ENCODE measurements at places on chromosomes 5 and 9.

- DNase-seq = peak; percentile 20
Measured at GRCh38 chr5:78509884-78510769, 138.4 kb downstream of the LHFPL2 start.

- DNase-seq = no peak
Measured at GRCh38 chr5:170470808-170471404, 32.9 kb upstream of the KCNIP1 start.

DNA sequence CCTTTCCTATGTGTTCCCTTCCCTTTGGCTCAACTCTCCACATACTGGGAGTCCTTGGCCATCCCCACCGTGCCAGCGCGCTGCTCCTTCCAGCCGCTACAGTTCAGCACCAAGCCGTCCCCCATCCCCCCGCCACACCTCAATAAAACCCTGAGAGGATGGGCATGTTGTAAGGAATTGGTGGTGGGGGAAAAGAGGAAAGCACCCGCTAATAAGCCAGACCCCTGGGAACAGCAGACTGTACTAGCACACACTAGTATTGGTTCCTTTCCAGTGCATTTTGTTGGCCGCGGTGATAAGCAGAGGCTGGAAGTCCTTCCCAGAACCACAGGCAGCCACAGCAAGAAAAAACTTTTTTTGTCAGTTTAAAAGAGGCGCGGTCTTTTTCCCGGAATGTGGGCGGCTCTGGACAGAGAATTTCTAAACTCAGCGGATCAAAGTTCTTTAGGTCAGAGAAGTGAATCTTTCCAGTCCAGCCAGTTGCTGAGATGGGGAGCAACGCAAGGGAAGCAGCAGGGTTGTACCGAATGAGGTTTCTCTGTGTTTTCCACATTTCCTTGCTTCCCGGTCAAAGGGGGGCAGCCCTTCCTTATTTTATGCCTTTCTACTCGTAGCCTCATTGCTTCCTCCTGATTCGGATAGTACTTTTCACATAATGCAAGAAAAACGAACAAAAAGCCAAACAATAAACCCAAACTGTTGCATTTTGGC is 2.1 kb downstream of the CHSY3 start:
- DNase-seq = no peak

- no peak for DNase-seq
Measured at GRCh38 chr5:177601577-177602457, 1.9 kb downstream of the B4GALT7 start.

DNA sequence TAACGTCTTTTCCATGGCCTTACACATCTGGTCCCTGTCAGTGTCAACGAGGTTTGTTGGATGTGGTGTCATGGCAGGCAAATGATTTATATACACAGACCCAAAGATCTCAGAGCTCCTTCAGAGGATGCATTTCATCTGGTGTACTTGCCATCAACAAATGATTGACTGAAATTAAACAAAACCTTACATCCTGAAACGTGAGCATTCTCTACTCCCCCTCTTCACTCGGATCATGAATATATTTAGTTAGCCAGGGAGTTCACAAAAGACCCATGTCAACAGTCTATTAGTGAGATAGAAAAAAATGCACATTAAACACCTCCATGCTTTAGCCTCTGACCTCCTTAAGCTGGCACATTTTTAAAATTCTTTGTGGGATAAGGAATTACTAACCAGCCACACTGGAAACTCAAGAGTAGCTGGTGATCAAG is 215.6 kb downstream of the EFNA5 start:
- DNase-seq = no peak

DNA sequence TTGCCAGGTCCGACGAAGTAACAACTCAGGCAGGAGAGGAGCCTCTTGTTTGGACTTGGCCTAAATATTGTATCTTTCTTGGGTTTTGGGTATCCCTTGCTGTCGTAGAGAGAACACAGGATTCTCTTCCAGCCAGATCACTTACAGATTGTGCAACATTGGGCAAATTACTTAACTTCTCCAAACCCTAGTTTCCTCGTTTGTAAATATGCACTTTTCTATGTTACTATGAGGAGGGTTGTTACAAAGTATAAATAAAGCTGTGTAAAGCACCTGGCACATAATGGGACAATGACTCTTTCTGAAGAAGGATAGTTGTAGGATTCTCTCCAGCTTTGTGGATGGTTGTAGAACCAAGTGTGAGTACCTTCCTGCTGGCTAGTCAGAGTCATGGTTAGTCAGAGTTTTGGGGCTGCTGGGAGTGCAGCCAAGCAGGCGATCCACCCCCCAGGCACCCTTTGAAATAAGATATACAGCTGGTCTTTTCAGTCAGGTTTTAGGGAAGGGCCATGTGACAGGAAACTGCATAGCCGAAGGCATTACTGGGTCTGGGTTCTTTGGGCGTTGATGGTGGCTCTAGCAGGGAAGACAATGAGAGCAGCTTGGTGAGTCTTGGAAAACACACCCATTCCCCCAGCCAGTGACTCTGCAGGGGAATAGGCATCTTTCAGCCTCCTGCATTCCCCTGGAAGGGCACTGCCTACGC is 49.9 kb upstream of the GDNF start:
- no peak for DNase-seq

- no peak for DNase-seq
Measured at GRCh38 chr5:76081811-76082771, 1.1 kb upstream of the SV2C start.

- no peak for DNase-seq
Measured at GRCh38 chr9:135379540-135380267, 99.9 kb upstream of the PPP1R26 start.

DNA sequence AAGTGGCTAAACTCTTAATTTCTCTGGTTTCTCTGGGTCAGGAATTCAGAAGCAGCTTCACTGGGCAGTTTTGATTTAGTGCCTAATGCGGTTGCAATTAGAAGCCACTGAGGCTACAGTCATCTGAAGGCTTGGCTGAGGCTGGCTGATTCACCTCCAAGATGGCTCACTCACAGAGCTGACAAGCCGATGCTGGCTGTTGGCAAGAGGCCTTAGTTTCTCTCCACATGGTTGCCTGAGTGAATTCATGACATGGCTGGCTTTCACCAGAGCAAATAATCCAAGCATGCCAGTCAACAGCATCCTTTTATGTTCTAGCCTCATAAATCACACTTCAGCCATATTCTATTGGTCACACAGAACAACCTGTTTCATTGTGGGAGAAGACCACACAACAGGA is 2.8 kb upstream of the CDK7 start:
- DNase-seq = no peak

DNA sequence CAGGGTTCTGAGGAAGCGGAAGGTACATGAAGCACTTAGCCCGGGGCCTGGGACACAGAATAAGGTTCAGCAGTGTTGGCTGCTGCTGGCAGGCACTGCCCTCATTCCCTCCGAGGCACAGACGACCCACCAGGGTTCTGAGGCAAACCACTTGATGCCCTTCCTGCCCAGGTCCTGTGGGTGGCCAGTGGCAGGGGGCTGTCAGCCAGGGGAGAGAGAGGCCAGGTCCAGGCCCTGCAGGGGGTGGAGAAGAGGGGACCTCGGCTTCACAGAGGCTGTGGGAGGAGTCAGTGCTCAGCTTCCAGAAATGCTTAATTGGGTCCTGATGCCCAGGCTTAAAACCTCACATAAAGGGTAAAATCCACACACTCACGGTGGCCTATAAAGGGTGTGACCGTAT is 4.4 kb upstream of the ZDHHC12 start:
- DNase-seq = no peak

DNA sequence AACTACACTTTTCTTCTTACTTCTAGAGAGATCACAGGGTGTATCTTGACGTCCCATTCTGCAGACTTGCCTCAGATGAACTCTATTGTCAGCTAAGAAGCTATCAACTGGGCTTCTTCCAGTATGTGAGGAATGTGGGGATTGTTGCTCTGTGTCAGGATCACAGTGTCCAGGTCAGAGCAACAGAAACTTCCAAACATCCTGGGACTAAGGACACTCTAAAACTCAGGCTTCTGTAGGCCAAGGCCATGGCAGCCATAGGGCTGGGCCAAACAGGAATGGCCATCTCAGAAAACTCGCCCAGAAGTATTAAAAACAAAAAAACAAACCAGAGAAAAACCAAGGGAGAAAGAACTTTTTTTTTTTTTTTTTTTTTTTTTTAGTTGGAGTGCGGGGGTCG is 210.0 kb upstream of the CLINT1 start:
- DNase-seq = no peak

DNA sequence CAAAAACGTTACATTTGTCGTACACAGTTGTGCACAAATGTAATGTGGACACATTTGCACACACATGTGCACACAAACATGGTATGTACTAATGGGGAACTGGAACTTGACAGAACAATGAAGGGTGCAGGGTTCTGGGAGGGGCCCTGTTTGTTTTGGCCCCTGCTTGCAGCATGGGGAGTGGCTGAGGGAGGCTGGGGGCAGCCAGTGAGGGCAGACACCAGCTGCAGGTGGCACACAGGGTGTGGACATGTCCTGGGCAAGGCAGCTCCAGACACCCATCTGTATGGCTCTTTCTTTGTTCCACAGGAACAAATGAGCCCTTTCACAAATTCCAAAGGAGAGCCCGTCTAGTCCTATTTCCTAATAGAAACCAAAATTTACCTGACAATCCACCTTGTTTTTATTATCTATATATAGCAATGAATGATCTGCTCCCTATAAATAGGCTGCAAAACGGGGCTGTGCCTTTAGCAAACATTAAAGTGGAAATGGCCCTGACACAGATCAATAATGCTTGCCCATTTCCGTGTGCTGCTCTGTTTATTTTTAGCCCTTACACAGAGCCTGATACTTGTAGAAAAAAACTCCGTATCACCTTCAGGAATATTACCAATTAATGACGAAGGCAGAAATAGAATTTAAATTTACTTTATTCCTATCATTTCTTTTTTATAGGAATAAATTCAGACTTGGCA is 26.4 kb downstream of the MARCHF3 start:
- no peak for DNase-seq

- DNase-seq = no peak
Measured at GRCh38 chr9:89799766-89800165, 195.0 kb downstream of the GADD45G start.

- DNase-seq = no peak
Measured at GRCh38 chr9:136944212-136944518, 373 bp downstream of the FBXW5 start.

DNA sequence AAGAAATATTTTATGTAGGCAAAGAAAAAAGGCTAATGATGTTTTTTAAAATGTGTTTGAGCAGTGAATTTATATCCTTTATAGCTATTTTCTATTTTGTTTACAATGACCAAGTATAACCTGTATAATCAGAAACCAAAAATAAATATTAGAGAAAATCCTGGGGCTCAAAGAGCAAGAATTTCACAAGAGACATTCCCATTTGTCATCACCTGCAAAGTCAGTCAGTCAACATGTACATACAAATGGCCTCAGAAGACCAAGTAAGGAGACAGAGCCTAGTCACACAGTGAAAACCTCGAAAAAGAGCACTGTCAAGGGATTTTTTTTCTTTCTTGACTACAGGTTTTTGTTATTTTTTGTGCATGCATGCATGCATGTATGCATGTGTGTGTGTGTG is 231.4 kb downstream of the GLIS3 start:
- DNase-seq = no peak

DNA sequence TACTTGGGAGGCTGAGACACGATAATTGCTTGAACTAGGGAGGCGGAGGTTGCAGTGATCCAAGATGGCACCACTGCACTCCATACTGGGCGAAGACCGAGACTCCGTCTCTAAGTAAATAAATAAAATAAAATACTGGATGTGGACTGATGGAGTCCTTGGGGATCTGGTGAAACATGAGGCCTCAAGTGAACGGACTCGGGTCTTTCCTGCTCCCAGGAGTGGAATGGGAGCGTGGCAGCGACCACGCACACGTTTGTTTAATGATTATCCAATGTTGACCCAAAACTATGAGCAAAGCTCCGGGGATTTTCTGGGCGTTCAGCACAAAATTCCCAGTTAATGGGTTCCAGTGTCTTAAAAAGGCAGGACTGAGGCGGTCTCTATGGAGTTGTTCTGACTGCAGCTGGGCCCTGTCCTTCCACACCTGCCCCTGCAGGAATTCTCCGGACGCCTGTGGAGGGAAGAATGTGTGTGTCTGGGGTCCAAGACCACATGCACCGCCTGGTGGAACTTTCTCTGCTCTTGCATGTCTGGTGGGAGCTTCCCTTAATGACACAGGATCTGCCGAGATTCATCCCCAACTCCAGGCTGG is 26.6 kb downstream of the NEK6 start:
- DNase-seq = no peak

DNA sequence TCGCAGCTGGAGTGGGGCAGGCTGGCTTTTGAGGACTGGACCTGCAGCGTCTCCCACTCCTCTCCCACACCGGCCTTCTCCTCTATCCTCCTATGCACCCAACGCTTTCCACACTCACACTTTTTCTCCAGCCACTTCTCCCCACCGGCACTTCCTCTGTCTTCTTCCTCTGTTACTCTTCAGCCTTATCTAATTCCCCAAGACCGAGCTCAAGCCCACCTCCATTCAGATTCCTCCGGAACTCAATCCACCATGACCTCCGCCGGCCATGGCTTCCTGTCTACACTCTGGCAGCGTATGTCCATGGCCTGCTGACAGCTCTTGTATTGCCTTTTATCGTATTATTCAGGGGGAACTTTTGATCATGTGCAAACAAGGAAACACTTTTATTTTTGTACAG is 545 bp upstream of the OR2V1 start:
- no peak for DNase-seq

GRCh38 chr5:42285230-42285629 is 138.0 kb upstream of the GHR start:
- DNase-seq = no peak
